CD8-positive, alpha-beta memory T cell (primary cell): ENCODE measurements at places on chromosomes 7 and 10.

GRCh38 chr7:96870934-96871333, 134.4 kb upstream of the DLX6 start:
- no peak for DNase-seq

- DNase-seq: no peak
These were observed 180.0 kb downstream of the FGFR2 start for GRCh38 chr10:121418126-121418777.

GRCh38 chr7:113548137-113548536, 370.7 kb downstream of the PPP1R3A start:
- no peak for DNase-seq

- no peak for DNase-seq
These were observed 31.9 kb downstream of the LRRC18 start for GRCh38 chr10:48907730-48908129.

DNA sequence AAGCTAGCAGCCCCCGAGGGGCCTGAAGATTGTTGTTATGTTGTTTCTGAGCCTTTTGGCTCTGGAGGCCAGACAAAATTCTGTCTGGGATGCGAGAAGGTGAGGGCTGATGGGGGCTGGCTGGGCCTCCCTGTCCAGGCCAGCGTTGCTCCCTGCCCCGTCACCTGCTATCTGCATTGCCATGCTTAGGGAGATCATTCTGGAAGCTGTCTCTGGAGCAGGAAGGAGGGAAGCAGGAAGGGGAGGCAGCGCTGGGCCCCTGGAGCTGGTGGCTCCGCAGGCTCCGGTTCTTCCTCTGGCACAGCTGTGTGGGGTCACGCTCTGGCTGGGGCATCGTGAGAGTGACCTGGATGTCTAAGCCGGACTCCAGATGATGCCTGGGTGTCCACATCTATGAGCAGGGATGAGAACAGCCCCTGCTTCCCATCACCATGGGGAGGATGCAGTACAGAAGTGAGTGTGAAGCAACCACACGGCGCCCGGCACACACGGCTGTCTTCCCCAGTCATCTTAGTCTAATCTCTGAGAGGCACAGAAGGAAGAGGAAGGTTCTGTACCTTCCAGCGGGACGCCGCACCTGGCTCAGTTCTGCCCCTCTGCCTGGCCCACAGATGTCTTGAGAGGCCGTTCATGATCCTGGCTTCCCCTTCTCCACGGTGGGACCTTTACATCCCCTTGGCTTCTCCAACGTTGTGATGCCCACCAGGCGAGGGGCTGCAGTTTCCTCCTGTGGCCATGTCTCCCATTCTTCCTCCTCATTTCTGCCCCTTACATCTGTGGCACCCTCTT, 11.9 kb upstream of the NPS start:
- DNase-seq: no peak

DNA sequence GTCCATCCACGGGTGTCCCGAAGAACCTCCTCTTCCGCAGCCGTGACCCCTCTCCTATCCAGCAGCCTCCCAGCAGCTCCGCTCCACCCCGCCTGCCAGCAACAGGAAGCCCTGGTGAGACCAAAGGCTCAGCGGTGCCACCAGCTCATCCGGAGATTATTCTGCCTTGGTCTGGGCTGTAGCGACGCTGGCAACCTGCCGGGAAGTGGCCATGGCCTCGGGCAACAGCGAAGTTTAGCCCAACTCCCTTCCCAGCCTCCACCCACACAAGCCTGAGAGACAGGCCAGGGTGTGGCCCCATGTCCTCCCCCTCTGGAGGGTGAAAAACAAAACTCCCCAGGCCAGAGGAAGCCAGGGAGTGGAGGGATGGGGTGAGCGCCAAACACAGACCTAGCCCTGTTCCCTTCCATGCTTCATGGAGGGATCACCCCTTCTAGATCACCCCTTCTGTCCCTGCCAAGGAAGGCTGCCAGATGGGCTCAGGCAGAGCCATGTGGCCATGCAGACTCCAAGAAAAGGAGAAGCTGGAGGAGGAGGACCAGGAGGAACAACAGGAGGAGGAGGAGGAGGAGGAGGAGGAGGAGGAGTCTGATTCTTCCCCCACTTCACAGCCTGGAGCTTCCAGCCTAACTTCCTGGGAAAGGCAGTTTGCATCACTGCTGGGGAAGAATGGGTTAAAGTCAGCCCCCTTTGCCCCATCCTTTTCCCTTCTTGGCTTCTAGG, 918 bp downstream of the CALHM2 start:
- DNase-seq: peak; percentile 25

DNA sequence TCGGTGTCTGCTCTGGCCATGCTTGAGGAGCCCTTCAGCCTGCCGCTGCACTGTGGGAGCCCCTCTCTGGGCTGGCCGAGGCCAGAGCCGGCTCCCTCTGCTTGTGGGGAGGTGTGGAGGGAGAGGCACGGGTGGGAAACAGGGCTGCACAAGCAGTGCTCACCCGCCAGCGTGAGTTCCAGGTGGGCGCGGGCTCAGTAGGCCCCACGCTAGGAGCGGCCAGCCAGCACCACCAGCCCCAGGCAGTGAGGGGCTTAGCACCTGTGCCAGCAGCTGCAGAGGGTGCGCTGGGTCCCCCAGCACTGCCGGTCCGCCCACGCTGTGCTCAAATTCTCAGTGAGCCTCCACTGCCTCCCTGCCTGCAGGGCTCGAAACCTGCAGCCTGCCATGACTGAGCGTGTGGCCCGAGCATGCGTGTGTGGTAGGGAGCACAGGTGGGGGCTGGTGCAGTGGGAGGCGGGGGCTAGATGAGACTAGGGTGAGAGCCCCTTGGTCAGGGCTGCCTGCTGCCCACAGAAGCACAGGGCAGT, 223.0 kb downstream of the ZNF248 start:
- no peak for DNase-seq

DNA sequence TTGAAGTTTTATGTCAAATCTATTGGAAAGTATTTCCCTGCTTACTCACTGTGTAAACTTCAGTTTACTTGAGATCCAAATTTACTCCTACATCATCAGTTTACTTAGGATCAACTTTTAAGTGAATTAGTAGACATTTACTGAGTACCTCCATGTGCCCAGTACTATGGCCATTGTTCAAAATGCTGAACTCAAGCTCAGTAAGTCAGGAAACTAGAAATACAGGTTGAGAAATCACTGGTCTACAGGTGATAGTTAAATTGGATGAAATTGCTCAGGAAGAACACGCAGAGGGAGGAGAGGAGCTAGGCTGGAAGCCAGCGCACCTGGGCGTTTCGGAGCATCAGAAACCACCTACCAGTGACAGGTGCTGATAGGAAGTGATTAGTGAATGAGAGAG, 25.5 kb upstream of the EBLN1 start:
- DNase-seq: no peak

GRCh38 chr7:92631067-92631849, 41.1 kb upstream of the FAM133B start:
- no peak for DNase-seq

DNA sequence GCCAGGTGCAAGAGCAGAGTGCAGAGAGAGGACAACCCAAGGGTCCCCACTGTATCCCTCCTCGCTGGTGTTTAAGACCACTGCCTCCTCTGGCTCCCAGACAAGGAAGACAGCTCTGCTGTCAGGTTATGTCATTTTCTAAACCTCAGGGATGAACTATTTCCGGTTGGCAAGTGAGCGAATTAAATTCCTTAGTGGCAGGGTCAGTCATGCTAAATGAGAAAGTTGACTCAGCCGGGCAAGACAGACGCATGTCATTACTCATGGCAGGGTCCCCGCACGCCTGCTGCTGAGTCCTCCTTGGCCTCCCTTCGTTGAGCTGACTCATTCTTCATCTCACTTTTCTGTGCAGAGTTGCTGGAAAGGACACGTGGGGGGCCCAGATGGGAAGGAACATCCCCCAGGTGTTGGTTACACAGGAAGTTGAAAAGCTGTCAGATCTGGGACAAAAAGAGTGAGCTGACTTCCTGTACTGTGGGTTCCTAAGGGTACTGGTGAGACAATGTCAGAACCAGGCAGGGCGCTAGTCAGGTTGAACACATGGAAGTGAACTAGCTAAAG, 47.1 kb upstream of the UCN3 start:
- DNase-seq: no peak

DNA sequence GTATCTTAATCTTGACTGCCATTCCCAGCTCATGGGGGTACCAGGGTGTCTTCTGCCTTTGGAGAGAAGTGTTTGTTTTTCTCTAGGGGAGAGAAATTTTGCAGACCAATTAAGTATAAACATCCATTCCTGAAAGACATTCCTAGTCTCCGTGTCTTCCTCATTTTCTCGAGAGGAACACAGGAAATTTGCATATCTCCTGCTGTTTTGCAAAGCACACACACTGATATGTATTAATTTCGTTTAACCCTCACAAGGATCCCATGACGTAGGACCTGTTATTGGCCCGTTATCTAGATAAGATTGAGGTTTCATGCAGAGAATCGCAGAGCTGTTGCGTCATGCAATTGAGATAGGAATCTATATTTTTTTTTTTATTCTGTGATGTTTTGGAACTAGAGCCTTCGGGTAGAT, 944 bp downstream of the RHBDD2 start:
- DNase-seq: peak; percentile 23

DNA sequence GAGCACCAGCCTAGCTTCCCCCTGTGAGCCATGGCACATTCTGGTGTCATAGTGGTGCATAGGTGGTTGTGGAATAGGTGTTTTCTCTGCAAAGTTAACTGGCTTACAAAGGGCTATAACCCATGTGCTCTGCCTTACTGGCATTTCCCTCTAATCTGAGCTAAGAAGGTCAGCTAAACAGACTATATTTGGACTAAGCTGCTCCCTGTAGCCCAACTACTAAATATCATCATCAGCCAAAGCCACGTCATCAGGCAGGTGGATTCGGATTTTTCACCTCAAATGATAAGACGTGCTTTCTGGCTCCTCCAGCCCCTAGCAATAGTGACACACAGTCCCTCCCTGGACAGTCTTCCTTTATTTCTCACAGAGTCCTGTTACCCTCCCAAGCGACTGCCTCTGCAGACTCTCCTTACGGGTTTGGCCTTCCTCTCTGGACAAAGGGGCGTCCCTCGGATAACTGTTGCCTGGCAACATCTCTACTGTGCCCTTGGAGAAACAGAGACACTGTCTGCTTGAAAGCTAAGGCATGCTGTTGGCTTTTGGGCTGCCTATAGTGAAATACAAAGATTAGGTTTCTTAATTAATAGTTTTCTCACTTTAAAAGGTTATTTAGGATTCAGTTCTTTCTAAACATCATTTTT, 9.1 kb downstream of the SLC13A4 start:
- DNase-seq: no peak

- no peak for DNase-seq
These were observed 83.6 kb downstream of the CD36 start for GRCh38 chr7:80721883-80722615.

DNA sequence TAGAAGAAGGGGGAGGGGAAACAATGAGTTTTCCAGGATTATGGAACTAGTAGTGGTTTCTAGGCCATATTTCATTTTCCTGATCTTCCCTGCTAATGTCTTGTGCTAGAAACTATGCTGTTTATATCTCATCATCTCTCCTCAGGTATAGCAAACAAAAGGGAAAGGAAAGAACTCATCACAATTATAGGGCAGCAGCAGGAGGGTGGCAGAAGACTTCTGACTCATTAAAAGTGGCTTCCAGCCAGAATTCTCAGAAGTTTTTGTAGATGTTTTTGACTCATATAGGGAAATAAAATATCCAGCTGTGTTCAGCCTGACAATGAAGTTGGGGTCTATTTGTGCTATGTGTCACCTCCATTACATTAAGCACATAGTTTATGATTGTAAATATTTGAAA, 6.5 kb downstream of the AHR start:
- peak; percentile 8 for DNase-seq

- no peak for DNase-seq
These were observed 116.6 kb downstream of the EGFR start for GRCh38 chr7:55135462-55135861.

- no peak for DNase-seq
These were observed 169.2 kb downstream of the HGF start for GRCh38 chr7:81600608-81601007.

DNA sequence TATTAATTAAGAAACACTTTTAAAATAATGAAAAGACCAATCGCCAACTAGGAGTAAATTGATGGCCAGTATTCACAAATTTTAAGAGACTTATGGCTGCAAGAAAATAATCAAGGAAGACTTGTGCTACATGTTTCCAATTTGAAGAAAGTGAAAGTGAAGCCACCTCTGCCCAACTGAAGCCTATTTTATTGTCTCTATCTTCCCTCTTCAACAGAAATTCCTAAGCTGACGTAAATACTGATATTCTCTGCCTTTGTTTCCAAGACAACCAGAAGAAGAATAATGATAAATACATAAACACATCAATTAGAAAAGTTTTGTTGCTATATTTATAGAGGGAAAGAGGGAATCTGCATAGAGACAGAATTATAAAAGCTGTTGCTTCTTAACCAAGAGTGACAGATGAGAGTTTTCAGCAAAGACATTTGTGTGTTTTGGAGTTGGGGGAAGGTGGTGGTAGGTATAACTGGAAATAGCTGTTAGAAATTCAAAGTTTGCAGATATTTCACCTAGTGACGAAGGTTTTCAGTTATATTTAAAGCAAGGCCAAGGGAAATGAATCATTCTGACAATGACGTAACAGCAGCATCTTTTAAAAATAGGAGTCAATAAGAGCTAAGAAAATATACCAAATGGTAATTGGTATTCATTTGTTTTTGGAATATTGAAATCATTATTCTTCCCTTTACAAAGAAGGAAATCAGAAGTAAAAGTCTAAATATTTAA, 576.6 kb upstream of the SORCS1 start:
- no peak for DNase-seq

GRCh38 chr10:24476913-24477701, 246.6 kb downstream of the ARHGAP21 start:
- no peak for DNase-seq

DNA sequence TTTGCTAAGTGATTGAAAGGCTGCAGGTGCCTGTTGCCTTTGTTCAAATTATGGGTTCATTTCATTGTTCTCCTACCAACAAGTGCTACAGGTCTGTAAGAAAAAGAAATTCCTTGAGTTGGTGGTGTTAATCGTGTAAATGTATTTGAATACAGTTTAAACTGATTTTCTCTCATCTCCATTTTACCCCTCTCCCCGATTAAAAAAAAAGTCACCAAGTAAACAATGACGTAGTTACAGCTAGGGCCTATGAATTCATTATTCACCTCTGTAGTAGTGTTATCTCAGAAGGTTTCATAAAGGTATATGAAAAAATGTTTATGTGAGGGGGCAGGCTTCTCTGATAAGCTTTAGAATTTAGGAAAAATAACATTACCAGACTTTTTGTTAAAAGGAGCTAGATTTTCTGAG, 1.1 kb downstream of the REEP3 start:
- no peak for DNase-seq

GRCh38 chr7:6158424-6159096, 113.9 kb downstream of the CYTH3 start:
- no peak for DNase-seq

- no peak for DNase-seq
These were observed 77.8 kb upstream of the PPIF start for GRCh38 chr10:79269443-79269842.
